ENCODE measurements at places on chromosomes 7 and 10.
A peak's percentile ranks its signal among the peaks of the same experiment; 100 is the strongest.

DNA sequence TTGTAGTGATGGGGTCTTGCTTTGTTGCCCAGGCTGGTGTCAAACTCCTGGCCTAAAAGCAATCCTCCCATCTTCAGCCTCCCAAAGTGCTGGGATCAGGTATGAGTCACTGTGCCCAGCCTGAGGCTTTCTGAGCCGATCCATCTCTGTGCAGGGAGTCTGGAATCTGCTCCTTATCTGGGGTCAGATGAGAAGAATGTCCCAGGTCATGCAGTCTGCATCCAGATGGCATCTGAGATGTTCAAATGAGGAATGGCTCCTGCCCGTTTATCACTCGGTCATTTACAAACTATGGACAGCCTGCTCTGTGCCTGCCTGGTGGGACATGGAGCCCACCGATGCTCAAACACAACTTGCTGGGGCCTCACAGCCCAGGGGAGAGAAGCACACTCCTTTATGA, 11.1 kb upstream of the SLC18A3 start:
- DNase-seq = no peak

- no peak for DNase-seq
These were observed 212.2 kb downstream of the PCLO start for GRCh38 chr7:82950436-82950835.

GRCh38 chr10:43354879-43355380, 16.5 kb upstream of the FXYD4 start:
- DNase-seq = no peak

- DNase-seq = no peak
These were observed 1.9 kb upstream of the C7orf33 start for GRCh38 chr7:148588670-148589131.

DNA sequence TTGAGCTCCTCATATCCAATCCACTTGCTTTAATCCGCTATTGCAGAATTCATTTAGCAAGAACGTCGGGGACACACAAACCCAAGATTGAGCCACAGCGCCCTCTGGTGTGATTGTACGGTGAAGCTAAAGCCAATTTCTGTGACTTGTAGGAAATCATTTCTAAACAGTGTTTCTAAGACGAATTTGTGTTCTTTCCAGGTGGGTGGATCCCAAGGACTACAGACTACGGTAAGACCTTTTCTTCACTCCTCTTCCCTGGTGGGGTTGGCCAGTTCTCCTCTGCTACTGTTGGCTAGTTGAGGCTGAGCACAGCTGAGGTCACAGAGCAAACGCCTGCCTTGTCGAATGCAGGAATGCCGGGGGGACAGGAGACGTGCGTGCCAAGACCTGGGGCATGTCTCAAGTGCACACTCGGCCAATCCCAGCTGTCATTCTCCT, 5.2 kb downstream of the DMBT1 start:
- DNase-seq = peak; percentile 75

DNA sequence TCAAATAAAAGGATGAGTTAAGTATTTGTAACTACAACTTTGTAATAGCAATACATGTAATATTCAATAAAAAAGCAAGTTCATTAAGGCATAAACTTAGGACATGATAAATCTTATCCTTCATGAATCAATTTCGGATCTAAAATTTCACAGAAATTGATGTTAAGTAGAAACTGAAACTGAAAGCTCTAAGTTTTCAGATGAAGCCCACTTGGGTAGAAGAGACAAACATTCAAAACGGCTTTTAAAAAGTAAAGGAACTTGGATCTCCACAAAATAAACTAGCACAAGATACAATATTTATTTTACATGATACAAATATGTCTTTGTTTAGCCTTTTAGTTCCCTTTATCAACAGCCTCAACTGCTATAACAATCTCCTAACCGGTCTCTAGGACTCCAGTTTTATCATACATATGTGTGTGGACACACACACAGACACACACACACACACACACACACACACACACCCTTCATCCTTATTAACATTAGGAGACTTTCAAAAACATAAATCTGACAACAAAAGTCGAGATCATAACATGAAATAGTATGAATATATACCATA, 83.7 kb downstream of the USP6NL start:
- DNase-seq = no peak
